ENCODE measurements at places on chromosomes 5 and 9. TPM values are rescaled to one million over a fixed set of nuclear protein-coding genes. Genes with fewer than 3 reads are reported as not detected.

SPATA6L gene
- 0.94 TPM for total RNA-seq

HRH2 gene
- total RNA-seq, result not detected

GHR gene
- 1.5 TPM for total RNA-seq

NELFB gene
- 54.6 TPM for total RNA-seq

LCN12 gene
- not detected for total RNA-seq

All from mammary microvascular endothelial cell (primary cell).